ENCODE measurements at places on chromosomes 2 and 18.
A peak's percentile ranks its signal among the peaks of the same experiment; 100 is the strongest.

- no peak for DNase-seq
Measured at GRCh38 chr18:77082316-77082955, 50.1 kb downstream of the MBP start.

DNA sequence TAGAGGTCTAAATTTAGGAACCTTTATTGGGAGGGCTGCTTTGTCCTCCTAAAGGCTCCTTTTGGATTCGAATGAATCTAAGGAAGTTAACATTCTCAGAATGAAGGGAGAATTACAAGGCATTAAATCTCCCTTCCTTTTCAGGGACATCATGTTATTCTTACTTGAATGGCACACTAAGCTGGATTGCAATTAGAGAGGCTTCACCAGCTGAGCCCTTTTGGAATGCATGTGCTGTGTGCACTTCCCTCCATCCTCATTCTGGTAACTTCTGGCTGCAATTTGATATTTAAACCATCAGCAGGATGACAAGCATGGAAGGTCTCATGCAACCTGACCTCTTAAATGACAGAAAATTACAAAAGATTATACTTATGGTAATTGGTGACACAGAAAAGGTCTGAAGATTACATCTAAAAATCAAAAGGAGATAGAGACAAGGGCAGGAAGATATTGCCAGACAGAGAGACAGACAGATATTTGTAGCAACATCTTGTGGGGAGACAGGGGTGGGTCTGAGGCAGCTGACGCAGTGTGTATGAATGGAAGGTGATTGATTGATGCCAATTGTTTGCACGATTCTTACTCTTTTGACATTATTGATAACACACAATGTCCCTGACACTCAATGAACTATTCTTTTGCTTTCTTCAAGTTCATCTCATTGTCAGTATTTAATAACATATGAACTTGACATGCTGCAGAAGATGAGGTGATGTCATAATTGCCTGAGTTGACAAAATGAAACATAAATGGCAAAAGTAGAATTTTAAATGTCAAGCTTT is 570.8 kb upstream of the GYPC start:
- no peak for DNase-seq

GRCh38 chr2:96136129-96136720 is 2.1 kb downstream of the ASTL start:
- DNase-seq = no peak

DNA sequence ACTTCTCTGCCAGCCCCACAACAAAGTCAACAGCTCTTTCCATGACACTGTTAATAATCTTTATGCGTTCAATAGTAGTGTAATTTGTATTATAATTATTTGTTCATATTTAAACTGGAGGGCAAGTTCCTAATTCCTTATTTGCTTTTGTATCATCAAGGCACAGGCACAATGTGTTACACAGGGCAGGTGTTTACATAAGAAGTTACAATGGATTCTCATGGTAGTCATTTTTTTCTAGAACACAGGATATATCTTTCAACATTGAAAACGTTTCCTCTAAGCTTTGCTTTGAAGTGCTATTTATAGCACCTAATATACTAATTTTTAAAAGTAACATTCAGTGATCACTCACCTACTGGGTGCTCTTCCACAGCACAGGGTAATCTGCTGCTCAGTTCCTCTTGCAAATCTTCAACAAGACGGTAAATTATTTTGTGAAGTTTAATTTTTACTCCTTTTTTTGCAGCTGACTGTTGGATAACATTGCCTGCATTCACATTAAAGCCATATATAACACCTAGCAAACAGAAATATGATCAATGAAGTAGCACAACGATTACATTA is 7.3 kb downstream of the RPS27A start:
- DNase-seq = no peak

DNA sequence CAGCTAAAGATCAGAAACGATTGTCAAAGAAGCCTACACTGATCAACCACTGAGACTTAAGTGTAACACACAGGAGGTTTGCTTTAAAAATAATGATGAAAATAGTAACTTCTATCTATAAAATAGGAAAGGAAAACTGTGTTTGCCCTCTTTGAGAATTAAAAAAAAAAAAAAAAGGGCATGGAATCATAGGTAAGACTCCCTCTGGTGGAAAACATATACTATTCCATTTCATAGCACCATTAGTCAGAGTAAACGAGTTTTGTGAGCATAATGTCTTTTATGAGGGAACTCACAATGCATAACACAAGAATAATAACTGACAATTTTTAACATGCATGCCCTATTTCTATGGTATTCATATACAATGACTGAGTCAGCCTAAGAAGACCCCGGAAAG is 36.3 kb downstream of the SLC35F5 start:
- DNase-seq = no peak

DNA sequence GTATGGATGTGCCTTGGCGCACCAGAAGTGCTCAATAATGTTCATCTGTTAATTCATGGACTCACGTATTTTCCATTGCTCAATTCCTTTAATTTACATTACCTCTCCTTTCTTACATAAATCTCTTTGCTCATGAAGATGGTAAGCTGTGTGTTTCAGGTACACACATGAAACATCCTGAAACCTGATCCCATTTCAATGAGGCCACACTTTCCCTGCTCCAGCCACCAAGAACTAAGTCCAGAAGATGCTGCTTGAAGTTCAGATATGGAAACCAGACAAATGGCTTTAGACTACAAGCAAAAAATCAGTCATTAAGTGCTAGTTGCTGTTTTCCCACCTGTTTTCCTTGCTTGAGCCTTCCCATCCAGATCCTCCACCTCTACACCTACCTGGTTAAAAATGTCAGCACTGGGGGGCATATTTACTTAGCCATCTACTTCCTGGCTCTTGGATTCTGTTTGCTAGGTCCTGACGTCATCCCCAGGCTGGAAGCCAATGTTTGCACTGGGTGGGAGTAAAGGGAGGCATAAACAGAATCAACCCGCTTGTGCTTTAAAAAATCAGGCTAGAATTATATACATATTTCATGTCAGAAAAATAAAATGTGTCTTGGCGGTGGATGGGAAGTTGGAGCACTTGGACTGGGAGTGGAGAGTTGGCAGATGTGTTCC is 309.7 kb downstream of the OSR1 start:
- peak; percentile 18 for DNase-seq

- no peak for DNase-seq
Measured at GRCh38 chr2:129301431-129301913, 678.0 kb upstream of the RAB6C start.

DNA sequence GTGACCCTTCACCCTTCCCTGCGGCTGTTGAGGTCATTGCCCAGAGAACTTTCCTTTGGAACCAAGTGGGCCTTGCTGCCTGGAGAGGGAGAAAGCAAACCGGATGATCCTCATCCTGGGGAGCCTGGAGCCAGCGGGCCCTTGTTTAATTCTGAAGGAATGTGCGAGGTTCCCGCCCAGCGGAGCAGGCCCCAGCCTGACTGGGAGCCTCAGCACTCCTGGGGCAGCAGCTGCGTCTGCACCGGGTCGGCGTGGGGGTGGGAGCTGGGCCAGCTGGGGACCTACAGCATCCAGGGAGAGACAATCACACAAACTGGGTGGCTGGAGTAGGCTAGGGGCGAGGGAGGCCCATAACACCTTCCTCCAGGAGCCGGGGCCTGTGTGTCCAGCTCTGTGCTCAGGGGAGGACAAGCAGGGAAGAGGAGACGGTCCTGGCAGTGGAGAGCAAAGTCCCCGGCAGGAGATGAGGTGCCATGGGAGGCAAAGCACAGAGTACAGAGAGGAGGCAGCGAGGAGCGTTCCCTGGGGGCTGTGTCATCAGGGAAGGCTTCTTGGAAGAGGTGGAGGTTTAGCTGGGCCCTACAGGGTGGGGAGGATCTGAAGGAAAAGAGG is 61.9 kb upstream of the HAAO start:
- no peak for DNase-seq

GRCh38 chr18:54257015-54257414 is 12.3 kb upstream of the POLI start:
- DNase-seq = no peak

DNA sequence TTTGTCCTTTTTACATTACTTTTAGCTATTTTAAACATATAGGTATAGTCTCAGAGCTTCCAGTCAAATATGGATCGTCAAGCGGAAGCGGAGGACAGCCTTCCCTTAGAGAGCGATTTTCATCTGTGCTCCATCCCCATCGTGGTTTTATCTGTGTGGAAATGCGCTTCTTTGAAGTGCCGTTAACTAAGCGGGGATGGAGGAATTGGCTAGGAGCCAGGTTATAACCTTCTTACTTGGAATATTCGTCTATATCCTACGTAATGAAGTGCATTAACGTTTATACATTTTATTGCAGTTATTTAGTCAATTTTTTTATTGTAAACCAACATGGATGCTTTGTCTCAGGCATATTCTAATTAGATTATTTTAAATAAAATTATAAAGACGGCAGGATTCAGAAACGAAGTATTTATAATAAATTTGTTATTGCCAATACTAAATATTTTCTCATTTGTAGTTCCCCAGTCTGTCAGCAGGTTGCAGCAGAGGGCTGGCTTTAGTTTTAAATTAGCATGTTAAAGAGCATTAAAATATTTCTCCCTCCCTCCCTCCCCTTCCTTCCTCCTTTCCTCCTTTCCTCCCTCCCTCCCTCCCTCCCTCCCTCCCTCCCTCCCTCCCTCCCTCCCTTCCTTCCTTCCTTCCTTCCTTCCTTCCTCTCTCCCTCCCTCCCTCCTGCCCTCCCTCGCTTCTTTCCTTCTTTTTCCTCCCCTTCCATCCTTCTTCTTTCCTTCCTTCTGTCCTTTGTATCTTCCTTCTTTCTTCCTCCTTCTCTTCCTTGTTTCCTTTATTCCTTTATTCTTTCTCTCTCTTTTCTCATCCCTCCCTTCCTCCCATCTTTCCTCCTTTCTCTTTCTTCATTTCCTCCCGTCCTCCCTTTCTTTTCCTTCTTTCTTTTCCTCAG is 80.6 kb upstream of the DOCK10 start:
- peak; percentile 37 for DNase-seq

DNA sequence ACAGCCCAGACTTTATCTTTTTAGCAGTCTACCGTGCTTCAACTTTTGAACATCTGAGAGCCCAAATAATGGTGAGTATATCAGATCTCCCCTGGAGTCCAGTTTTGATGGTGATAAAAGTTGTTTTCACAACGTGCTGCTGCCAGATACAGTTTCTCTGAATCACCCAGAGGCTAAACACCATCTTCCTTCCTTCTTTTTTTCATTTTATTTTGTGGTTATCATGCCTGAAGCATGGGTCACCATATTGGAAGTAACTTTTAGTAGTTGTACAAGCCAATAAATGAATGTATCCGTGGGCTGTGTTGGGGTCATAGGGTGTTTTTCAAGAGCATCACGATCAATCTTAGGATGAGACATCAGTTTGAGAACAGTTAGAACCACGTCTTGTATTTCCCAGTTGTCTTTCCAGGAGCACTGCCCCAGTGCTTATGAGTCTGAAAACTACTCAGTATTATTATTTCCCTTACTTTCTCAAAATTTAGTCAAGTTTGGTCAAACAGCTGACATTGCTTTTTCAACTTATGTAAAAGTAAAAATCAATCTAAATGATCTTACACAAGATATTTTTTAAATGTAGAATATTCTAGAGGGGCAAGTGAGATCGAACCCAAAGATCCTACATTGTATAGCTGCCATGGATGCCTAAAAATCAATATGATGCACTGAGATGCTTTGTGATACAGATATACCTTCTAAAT is 311.4 kb downstream of the CTNNA2 start:
- DNase-seq = no peak

GRCh38 chr2:105576440-105577241 is 168.1 kb upstream of the NCK2 start:
- DNase-seq = no peak

DNA sequence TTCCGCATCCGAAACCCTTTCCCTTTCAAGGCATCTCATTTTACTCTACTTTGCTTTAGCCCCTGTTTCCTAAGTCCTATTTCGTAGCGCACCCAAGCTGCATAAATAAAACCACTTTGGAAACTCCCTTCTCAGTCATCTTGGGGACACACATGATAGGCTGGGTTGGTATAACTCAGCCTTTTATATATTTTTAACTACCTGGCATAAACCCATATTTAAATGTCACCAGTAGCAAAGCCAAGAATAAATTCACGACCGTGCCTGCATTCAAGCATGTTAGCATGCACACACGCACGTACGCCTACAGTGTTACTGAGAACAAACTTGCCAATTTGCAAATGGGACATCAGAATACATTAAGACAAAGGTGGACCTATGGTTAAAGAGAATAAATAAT is 564.7 kb upstream of the PIK3C3 start:
- no peak for DNase-seq

DNA sequence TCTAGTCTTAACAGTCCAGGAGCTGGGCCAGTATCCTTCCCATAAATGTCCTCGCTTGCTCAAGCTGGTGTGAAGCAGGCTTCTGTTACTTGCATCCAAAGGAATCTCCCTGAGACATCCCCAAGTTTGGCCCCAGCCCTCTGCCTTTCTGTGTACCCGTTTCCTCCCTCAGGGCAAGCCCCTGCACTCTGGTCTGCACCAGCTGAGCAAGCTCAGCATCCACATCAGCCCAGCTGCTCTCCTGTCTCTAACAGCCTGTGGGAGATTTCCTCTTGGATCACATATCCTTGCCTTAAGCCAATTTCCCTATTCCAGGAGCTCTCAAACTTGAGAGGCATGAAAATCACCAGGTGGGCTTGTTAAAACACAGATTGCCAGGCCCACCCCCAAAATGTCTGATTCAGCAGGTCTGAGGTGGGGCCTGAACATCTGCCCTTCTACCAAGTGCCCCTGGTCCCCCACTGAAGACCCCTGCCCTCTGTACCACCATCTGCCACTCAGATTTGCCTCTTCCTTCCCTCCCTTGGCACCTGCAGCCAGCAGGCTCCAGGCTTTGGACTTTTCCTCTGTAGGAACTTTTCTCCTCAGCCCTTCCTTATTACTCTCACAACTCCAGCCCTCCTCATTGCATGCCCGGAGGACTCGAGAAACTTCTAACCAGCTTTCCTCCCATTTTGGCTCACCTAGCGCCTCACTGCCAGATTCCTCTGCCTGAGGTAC is 32.1 kb downstream of the REEP1 start:
- DNase-seq = no peak

DNA sequence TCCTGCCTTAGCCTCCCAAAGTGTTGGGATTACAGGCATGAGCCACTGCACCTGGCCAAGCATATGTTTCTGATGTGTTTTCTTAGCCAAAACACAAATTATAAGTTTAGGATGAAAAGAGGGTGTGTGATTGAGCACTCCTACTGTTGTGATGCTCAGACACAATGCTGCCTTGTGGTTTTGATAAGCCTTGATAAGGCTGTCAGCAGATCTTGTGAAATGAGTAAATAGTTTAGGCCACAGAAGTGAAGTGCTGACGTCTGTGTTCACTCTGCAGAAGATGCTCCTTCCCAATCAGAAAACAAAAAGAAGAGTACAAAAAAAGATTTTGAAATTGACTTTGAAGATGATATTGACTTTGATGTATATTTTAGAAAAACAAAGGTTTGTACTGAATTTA is 24.3 kb downstream of the NCAPH start:
- DNase-seq = peak; percentile 60

DNA sequence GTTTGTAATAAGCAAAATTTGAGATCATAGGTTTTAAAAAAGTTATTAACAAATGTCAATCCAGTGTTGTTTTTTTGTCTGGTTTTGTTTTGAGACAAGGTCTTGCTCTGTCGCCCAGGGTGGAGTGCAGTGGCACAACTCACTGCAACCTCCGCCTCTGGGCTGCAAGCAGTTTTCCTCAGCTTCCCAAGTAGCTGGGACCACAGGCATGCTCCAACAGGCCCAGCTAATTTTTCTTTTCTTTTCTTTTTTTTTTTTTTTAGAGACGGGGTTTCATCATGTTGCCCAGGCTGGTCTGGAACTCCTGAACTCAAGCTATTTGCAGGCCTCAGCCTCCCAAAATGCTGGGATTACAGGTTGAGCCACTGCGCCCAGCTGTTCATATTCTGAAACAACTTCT is 31.3 kb downstream of the GALNT3 start:
- DNase-seq = no peak

Measured in brain microvascular endothelial cell (primary cell).